ENCODE measurements at places on chromosomes 6 and 20.

GRCh38 chr6:122576888-122577287 lies 33.3 kb upstream of the PKIB start:
- DNase-seq: no peak

DNA sequence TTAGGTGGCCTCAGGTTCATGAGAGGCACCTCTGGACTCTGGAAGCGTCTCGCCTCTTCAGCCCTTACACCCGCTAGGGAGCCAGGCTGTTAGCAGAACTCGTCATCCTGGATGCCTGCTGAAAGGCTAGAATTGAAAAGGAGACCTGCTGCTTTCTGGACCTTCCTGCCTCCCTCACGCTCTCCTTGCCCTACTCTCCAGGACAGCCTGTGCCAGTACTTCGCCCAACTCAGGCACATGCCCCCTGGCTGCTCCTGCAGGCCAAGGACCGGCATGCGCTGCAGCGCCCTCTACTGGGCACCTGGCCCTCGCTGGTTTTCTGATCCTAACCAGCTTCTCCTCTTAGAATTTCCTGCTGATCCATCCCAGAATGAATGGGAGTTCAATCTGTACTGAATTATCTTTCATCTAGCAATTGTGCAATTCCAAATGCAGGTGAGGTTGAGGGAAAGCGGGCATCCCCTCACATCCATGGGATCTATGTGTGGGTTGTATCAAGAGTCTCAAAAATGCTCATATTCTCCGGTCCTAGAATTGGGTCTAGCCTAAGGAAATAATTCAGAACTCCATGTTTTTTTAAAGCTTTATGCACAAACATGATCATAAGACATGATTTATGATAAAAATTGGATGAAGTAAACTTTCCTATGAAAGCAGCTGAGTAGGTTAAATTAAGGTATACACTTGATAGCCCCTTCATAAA lies 78.0 kb downstream of the PTPN1 start:
- DNase-seq: peak; percentile 63

DNA sequence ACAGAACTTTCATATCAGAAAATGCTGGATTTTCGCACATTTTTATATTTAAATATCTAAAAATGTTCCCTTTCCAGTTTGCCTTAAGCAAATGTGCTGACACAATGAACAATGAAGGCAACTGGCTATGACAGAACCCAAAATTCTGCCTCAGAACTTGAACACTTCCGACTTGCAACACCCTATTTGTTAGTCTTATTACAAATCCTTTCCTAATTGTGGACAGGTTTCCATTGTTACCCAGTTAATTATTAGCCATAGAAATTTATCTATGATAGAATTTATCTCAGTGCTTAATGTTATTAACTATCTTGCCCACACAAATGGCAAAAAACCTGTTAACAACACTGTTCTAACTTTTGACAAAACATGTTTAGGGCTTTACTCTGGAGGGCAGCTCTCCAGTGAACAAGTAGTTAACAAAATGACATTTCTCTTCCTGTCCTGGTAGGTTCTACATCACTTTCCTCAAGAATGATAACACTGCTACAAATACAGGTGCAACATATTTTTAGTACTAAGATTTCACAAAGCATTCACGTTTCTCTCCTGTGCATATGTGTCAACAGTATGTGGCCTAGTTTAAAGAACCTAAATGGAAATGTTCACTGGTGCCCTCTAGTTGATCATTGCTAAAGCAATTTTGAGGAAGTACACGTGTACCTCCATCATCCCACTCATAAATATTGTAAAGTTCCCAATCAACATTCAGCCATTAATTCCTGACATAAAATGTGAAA lies 58.4 kb downstream of the HIVEP2 start:
- no peak for DNase-seq

- no peak for DNase-seq
Measured at GRCh38 chr6:139784222-139784769, 409.8 kb upstream of the CITED2 start.

GRCh38 chr20:63733117-63733516 lies 3.3 kb upstream of the LIME1 start:
- no peak for DNase-seq

All from omental fat pad (tissue), 4 donors.